ENCODE measurements at places on chromosomes 7 and 10. TPM values are rescaled to one million over a fixed set of nuclear protein-coding genes. Genes with fewer than 3 reads are reported as not detected.

DNA sequence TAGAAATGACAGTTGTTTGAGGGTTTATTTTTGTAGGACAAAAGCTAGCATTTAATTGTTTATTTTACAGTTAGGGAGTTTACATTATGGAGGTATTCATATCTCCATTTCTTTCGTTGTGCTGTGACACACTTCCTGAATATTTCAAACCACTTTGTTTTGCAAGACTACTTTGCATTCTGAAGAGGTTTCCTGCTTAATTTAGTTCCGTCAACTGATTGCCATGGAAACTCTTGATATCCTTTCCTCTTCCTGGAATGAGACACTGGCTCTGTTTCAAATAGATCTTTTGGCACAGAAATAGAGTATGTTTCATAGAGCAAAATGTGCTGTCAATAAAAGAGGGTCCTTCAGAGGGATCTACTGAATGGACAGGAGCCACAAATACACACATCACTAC, 159.5 kb upstream of the AGR3 start:
- peak; percentile 67 for DNase-seq

- no peak for DNase-seq
Measured at GRCh38 chr7:25775999-25776743, 375.8 kb upstream of the NFE2L3 start.

DNA sequence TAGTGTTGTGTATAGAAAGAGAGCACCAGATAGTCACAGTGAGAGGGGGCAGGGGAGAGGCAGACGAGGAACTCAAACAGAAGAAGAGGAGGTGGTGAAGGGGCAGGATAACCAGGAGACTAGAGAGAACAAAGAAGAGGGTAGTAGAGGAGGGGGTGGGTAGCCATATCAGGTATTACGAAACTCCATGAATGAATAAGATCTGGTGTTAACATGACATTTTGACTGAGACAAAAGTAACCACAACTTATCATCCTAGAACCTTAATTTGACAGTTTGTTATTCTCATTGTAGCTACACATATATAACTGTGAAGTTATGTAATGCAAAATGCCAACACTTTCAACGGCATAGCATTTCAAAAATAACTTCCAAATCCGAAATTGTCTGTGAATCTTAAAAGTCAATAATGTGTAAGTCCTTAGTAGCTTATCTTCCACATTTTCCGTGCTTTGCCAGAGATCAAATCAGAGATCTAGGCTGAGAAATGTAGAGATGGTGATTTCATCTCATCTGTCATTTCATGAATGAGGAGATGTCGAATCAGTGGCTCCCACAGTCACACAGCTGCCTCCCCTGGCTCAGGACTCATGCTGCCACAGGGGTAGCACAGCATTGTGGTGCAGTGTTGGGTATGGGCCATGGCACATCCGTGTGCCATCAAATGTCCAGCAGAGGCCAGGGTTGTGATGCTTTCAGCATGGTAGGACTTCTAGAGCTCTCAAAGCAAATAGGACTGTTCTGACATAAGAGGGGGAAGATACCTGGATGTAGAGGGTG, 202.1 kb downstream of the HECW1 start:
- no peak for DNase-seq

DNA sequence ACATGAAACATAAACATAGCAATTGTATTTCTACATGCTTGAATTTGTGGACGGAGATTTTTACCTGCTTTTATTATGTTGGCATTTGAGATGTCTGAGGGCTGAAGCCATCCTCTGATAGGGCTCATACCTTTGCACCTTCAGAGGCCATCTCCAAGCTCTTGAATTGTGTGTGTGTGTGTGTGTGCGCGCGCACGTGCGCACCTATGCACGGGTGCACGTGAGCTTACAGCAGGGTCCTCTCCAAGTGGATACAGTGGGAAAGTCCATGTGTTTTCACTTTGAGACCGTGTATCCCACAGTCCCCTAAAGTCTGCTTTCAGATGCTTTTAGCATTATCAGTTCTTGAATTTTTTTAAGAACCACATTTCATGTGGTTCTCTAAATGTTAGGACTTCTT, 178.6 kb downstream of the RAB11FIP2 start:
- DNase-seq: no peak

GRCh38 chr7:109926738-109927137, 1164.2 kb upstream of the LRRN3 start:
- no peak for DNase-seq

- no peak for DNase-seq
Measured at GRCh38 chr7:43395351-43395750, 187.6 kb upstream of the STK17A start.

- no peak for DNase-seq
Measured at GRCh38 chr10:45353186-45353585, 20.8 kb upstream of the ALOX5 start.

SLC26A4 gene
- polyA plus RNA-seq: 0.12 TPM

- DNase-seq: no peak
Measured at GRCh38 chr10:76213876-76214275, 782.5 kb downstream of the LRMDA start.

ACBD7 gene
- 0.76 TPM for polyA plus RNA-seq

DNA sequence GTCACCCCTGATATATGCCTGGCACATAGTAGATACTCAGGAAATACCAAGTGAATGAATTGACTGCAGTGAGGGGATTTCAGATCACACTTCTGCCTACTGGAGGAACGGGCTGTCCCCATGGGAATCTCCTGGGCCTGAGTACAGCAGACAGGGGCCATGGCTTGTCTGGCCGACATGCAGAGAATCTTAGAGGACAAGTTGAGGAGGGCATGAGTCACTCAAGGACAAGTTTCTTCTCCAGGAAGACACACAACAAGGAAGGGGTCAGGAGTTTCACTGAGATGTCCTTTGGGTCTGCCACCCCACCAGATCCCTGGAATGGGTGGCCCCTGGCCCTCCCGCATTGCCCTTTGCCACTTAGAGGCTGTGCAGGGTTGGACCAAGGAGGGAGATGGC, 20.7 kb downstream of the PLPP4 start:
- DNase-seq: no peak

TLX1 gene
- not detected for polyA plus RNA-seq

MCU gene
- 95.7 TPM for polyA plus RNA-seq

DNA sequence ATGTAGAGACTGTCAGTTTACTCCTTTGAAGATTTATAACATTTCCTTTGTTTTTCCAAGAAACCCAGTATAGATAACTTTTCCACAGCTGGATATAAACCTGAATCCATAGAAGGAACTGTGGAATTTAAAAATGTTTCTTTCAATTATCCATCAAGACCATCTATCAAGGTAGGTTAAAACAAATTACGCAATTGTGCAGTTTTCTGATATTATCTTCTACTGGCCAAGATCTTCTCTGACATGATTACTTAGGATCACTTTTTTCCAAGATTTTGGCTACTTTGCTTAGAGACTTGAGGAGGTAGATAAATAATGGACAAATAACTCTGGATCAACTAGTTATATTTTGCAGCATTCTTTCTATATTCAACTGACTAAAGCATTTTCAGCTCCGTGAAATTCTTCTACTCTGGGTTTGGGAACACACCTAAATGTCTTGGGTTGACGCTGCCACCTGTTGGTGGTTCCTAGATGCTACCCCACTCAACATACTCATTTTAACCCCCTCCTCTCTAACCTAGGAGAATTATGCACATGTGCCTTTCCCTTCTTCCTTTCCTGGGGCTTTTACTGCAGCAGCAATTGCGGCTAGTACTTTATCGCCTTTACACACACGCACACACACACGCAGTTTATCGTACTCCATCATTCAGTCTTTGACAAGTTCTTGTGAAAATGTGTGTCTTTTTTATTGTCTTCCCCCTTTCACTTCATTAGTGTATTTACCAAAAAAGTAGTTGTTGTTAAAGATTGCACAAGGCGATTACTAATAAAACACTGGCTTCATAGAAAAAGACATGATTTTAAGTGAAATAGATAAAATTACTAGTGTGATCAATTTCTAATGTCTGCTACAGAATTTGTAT, 32.7 kb downstream of the ABCB5 start:
- DNase-seq: no peak
